Activated effector memory CD4-positive, alpha-beta T cell treated with Interleukin-2 at 50 U/mL for 16 hours (primary cell): ENCODE measurements at places on chromosomes 16 and 17.

DNA sequence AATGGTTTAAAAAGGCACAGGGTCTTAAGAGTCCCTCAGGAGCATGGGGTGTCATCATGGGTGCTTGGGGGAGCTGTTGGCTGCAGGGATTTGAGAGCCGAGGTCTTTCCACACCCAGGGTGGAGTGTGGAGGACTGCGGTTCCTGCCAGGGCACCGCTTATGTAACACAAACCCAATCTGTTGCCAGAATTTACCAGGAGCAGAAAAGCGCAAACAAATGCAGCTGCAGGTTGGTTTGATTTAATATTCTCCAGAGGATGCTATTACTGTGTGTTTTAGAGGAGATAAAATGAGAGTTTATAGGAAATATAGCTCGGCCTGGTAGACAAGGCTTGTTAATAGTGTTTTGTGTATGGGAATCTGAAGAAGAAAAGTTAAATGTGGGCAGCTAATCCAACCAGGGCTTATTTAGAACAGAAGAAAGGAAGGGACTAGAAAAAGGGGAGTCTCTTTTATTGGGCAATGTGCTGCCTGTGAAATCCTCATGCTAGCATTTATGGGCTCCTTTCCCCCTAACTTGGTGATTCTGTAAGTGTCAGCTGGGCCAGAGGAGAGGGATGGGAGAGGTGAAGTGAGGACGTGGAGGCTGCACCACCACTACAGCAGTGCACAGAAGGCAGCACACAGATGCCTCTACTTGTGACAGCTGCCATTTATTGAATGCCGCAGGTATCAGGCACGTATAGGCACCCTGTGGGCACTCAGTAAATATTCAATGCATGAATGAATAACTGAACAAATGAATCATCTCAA is 174.7 kb downstream of the KATNIP start:
- DNase-seq, result no peak

- DNase-seq, result no peak
These were observed 72.4 kb downstream of the MYH10 start for GRCh38 chr17:8558144-8558543.

- DNase-seq, result no peak
These were observed 5.9 kb upstream of the WDR59 start for GRCh38 chr16:74990832-74991231.

DNA sequence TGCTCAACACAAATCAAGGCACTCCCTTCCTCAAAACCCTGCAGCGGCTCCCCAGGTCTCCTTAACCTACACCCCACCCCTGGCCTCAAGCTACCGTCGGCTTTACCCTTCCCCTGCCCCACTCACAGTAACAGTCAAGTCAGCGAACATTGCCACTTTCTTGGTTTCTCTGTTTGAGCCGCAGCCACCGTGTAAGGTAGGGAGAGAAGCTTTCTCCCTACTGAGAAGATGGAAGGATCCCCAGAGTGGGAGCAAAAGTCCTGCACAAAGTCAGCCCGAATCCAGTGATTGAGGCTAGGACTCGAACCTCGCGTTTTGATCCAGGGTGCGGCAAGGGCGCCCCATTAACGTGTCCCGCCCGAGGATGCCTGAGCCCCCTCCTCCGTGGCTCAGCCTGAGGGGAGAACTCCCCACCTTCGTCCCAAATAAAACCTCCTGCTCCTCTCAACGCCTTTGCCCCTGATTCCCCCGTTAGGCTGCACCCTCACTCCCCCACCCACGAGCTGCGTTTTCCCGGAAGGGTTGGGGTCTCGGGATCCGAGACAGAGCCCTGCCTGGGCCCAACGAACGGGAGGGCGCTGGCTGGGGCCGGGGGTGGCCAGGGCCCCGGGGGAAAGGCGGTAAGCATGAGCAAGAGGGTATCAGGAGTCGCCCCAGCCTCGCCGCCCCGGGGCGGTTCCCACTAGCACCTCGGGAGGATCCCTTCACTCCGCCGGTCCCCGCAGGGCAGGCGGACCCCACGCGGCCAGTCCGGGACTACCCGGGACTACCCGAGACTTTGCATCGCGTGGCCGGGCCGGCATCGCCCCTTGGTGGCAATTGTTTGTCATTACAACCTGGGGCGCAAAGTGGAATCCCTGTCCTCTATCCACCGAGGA is 9.9 kb upstream of the NAGS start:
- DNase-seq, result peak; percentile 45

DNA sequence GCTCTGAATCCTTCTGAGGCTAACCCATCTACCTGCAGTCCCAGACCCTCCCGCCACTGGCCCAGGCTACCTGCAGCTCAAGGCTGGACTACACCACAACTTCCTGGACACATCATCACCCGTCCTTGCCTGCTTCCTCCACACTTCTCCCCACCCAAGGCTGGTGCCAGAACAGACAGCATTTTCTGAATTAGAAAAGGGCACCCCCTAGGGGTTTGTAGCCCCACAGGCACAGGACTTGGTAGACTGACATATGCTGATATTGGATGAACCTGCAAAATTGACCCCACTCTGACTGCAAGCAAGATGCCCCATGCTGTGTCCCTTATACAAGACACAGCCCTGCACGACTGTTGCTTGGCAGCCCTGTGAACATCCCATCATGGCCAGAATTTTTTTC is 271.5 kb upstream of the C16orf82 start:
- no peak for DNase-seq

DNA sequence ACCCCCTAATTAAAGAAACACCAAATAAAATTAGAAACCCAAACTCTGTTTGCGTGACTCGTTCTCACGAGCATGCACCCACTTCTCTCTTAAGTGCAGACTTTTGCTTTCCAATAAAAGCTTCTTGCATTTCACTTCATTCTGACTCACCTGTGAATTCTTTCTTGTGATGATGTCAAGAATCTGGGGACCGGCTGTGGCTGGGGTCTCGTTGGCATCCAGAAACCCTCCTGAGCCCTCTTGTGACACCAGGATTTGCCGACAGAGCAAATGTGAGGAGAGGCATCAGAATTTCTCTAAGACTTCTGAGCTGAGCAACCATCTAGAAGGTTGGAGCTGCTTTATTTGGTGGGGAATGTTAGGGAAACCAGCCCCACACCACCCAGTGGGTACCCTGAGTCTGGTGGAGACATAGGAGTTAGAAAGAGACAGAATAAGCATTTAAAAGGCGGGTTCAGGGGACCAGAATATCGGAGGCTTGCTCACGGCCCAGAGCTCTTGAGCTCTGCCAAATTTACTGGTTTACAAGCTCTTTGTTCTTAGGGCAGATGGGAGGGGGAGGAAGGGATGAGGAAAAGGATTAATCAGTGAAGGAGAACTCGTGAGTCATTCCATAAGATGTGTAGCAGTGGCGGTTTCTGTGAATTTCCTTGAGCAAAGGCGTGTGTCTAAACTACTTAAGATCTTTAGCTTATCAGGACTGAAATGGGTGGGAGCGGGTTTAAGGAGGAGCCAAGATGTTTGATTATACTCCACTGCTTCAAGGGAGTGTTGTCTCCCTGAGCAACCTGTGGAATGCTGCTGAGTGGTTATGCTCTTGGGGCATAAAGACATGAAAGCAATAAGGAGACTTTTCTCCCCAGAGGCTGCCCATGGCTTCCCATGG is 24.2 kb upstream of the TMC5 start:
- no peak for DNase-seq

- DNase-seq, result no peak
These were observed 52.3 kb downstream of the GSG1L start for GRCh38 chr16:28011223-28011622.

- DNase-seq, result no peak
These were observed 18.0 kb upstream of the PMFBP1 start for GRCh38 chr16:72189865-72190371.

DNA sequence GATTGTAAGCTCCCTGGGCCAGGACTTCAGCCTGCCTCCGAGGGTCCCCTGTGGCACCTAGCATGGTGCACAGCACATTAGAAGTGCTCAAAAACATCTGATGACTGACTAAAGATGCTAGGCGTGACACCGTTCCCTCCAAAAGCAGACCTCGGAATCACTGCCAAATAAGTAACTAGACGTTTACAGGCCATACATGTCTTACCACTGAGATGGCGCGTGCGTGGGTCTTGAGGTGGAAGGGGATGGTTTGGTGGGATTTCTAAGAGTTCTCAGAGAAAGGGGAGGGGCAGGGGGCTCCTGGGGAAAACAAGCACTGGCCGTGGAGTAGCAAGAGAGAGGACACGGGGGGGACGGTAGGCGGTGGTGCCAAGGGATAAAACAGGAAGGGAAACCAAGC is 12.4 kb downstream of the MPO start:
- no peak for DNase-seq

DNA sequence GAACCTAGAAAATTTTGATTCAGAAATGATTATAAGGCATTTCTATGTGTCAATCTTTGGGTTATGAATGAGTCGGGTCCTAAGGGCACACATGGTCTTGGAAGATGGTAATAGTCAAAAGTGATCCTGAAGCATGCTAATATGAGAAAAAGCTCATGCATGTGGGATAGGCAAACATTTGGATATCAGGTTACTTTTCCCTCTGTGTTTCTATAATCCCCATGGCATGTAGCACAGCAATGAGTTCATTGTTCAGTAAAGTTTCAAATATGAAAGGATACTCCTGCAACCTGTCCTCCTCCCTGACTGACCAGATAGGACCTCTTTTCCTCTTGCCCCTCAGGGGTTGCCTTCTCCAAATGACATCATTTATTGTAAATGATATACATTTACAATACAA is 249.9 kb upstream of the MON1B start:
- no peak for DNase-seq
